ENCODE measurements at places on chromosomes 7 and 10. TPM values are rescaled to one million over a fixed set of nuclear protein-coding genes. Genes with fewer than 3 reads are reported as not detected.

Gene HOXA9
- 36.1 TPM for total RNA-seq

Gene PHYHIPL
- total RNA-seq, result 11.6 TPM

Gene GBX1
- total RNA-seq, result not detected

Gene ANXA8
- total RNA-seq, result not detected

Gene PPP3CB
- 28.2 TPM for total RNA-seq

Gene TMEM229A
- total RNA-seq, result 10.6 TPM

Gene CPA1
- total RNA-seq, result not detected

Gene AZGP1
- total RNA-seq, result 27.6 TPM

Gene TRAPPC14
- 57.6 TPM for total RNA-seq

Gene SKIDA1
- total RNA-seq, result 0.27 TPM
